CD4-positive, alpha-beta T cell treated with Interleukin-4 for 4 hours (primary cell): ENCODE measurements at places on chromosomes 16 and 17.
A peak's percentile ranks its signal among the peaks of the same experiment; 100 is the strongest.

DNA sequence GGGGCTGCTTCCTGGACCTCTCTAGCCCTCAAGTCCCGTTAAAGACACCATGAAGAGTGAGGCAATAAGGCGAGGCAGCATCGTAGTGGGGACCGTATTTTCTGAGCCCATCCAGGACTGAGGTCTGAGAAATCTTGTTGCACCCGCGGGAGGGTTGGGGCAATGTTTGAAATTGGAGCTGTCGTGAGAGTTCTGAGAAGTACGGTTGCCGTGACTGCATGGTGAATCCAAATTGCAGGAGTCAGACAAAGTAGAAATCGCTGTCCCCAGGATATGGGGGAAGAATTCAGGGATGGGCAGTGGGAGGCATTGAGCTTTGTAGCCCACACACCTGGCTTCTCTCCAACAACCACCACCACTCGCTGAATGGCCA is 42.0 kb upstream of the RPL38 start:
- DNase-seq, result no peak

GRCh38 chr17:9729034-9729650 is 62.2 kb downstream of the DHRS7C start:
- DNase-seq, result peak; percentile 36

- DNase-seq, result no peak
These were observed 85.8 kb upstream of the SEC14L1 start for GRCh38 chr17:77054936-77055335.

GRCh38 chr16:84616515-84616914 is 1.4 kb downstream of the COTL1 start:
- DNase-seq, result peak; percentile 42

DNA sequence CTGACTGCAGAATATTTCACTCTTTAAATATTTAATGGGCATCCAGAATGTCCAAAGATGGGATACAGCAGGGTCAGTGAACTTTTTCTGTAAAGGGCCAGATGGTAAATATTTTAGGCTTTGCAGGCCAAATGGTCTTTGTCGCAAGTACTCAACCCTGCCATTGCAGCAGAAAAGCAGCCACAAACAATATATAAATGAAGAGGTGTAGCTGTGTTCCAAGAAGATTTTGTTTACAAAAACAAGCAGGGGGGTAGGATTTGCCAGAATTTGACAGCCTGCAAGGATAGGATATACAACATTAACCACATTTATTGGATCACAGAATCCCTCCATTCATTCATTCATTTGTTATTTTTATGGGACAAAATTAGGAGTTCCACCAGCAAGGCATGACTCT is 435.0 kb upstream of the DYNLRB2 start:
- DNase-seq, result no peak

DNA sequence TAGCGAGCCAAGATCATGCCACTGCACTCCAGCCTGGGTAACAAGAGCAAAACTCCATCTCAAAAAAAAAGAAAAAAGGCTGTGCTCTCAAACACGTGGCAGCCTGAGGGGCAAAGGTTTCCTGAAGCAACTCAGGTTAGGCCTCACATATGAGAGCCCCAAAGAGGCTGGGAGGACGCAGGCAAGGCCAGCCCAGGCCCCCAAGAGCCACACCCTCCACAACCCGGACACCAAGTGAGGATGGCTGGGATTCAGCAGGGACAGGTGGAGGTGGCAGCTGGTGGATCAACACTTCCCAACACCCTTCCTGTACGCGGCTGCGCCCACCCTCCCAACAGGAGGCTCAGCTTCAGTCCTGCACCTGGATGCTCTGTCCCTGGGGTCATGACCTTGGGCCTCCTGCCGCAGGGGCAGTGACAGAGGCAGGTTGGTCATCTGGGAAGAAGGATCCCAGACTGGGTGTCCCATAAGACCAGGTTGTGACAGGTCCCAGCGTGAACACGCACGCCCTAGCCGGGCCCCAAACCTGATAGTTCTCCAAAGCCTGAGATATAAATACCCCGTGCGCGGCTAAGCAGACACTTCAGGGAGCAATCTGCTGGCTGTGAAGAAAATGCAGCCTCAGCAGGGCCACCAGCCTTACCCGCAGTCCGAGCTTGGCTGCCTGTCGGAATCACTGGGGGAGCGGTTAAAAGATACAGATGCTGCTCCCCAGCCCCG is 78.1 kb downstream of the TIMM22 start:
- no peak for DNase-seq

DNA sequence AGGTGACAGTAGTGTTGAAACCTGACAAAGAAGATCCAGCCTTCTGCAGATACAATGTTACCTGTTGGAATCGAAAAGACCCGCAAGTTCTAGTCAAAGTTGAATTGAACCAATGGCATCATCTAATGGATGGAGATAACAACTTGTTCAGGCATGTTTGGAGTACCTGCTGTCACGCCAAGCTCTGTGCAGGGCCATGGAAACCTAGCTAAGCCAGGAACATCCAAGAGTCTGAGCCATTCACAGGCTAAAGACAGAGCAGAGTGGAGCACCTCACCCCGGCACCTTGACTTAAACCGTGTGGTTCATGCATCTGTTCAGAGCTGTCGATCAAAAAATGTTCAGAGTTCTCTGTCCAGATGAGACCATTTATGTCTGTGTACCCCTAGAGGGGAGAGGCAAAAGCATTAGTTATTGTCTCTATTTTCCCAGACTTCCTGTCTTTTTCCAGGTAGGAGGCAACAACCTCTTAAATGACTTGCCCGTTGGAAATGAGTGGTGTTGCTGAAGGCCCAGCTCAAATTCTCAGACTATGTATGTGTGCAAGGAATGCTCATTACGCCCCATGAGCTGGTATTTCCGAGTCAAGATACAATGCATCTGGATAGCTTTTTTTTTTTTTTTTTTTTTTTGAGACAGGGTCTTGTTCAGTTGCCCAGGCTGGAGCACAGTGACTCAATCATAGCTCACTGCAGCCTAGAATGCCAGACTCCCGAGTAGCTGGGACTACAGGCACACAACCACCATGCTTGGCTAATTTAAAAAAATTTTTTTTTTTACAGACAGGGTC is 44.9 kb upstream of the XYLT1 start:
- no peak for DNase-seq

GRCh38 chr17:74512036-74512435 is 19.2 kb downstream of the CD300LB start:
- DNase-seq, result no peak

DNA sequence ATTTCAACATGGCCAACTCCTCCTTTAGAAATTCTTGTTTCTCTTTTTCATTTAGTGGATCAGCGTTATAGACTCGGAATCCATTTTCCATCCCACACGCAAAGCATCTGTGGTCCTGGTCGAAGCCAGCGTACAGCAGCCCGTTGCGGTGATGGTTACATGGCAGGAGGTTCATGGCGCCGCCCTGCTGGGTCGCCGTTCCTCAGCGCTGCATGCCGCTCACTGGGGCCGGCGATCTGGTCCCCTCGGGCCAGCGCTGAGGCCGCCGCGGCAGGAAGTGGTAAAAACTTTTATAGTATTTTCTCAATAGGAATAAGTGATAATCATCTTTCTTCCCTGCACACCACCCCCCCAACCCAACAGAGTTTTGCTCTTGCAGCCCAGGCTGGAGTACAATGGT is 29.9 kb upstream of the RHOT1 start:
- no peak for DNase-seq

GRCh38 chr16:86884390-86884650 is 306.0 kb downstream of the FOXL1 start:
- DNase-seq, result no peak

DNA sequence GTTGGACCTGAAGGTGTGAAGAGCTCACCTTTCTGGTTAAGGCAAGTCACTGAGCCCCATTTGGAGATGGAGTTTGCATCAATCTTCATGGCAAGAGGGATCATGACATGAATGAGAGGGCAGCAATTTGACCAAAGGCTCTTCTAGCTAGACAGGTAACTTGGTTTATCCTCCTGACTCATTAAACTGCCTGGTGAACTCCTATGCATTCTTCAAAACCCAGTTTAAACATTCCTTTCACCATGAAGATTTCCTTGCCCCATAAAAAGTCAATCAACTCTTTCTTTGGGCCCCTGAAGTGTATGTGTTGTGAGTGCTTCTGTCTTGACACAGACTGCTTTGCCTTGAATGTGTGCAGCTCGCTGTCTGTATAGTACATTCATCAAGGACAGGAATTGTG is 120.0 kb upstream of the FOXF1 start:
- no peak for DNase-seq

- DNase-seq, result no peak
These were observed 91.4 kb upstream of the FA2H start for GRCh38 chr16:74865922-74866598.

DNA sequence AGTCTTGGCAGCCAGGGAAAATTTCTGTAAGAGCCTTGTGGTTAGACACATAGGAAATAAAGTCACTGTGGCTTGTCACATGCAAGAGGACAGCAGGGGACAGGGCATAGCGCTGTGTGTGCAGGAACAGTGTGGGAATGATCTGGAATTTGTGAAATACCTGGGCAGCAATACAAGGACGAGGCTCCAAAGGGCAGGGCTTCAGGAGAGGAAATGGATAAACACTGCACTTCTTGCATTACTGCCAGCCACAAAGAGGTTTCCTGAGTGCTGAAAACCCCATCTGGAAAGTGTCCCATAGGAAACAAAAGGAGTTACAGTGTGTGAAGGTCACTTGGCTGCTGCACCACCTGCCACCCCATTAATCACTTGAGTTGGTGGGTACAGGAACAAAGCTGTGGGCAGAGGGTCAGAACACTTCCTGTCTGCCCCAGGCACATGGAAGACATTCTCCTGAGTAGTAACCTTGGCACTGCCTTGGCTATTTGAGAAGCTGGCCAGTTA is 12.1 kb upstream of the HP start:
- no peak for DNase-seq

- no peak for DNase-seq
These were observed 1.7 kb downstream of the MAP3K3 start for GRCh38 chr17:63623786-63624530.

DNA sequence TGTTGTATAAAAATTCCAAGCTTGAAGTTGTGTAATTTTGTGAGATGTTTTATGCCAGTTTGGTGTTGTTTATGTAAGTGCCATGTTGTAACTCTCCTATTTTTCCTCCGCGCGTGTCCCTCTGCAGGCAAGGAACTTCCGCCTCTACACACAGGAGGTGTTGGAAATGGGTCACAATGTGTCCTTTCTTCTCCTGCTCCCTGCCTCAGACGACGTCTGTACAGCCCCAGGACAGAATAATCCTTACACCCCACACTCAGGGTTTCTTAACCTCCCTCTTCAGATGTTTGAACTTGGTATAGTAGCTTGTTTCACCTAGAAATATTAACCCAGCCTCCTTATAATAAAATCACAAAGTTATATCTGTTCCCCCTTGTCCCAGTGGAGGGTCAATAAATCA is 111.3 kb upstream of the NOG start:
- DNase-seq, result no peak

DNA sequence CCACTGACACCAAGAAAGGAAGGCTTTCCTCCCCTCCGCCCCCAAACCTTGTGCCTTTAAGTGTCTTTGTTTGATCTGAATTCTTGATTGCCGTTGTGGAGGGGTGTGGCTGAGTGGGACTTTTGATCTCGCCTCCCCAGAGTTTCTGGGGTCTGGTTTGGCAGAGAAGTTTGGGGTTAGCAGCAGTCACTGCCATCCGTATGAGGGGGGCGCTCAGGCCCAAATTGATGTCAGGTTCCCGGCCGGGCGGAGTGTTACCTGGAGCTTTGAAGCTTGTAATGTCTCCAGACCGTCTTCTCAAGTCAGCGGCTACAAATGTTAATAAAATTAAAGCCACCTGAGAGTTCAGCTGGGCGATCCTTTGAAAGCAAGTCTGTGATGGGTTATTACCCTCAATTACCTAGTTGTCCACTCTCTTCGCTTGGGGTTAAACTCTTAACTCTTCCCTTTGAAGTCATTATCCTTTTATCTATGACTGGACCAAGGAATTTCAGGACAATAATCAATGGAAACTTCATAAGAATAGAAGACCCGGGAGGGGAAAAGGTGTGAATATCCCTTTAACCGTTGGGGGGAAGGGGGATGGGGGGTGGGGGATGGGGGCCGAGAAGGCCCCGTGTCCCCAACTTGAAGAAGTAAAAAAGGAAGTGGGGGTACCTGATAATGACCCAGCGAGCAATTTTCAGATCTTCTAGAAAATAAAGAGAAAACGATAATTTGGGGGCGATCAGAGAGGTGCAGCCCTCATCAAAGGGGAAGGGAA is 31.8 kb upstream of the AXIN2 start:
- no peak for DNase-seq

- DNase-seq, result no peak
These were observed 18.1 kb upstream of the ICAM2 start for GRCh38 chr17:64038331-64039105.

DNA sequence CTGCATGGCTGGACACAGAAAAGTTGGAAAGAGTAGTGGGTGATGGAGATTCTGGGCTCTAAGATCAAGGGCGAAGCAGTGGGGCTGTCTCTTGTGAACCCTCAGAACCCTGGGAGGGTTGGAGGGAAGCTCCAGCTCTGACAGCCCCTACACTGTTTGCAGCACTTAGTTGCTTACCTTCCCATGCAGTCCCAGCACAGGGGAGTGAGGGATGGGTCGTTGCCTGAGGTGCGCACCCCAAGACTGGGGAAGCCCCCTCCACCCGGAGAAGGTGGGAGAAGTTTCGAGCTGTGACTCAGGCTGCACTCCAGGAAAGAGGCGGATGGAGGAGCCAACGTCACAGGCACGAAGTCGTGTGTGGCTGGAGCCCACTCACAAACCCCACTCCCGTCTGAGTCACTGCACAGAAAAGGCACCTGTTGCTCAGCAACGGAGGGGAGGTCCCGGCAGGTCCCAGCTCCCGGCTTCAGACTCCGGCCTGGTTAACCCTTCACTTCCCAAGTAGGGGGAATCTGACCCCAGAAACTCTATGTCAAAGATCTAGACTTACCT is 60.1 kb downstream of the AIPL1 start:
- DNase-seq, result no peak

- DNase-seq, result no peak
These were observed 73.1 kb downstream of the USP32 start for GRCh38 chr17:60318830-60319229.

DNA sequence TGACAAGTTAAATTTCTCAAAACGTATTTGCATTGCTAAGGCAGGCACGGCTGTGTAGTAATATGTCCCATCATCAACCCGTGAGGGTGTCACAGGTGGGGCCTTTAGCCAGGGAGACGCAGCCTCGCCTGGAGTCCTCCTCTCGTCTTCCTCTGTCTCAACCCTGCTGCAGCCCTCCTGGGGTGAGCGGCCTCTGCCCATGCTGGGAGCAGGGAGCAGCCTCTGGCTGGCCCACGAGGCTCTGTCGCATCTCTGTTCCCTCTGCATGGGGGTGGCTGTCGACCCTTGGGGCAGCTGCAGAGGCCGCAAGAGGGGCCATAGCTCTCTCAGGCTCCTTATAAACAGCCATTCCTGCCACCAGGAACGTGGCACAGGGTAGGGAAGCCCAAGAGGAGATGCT is 806 bp upstream of the SMIM5 start:
- no peak for DNase-seq

DNA sequence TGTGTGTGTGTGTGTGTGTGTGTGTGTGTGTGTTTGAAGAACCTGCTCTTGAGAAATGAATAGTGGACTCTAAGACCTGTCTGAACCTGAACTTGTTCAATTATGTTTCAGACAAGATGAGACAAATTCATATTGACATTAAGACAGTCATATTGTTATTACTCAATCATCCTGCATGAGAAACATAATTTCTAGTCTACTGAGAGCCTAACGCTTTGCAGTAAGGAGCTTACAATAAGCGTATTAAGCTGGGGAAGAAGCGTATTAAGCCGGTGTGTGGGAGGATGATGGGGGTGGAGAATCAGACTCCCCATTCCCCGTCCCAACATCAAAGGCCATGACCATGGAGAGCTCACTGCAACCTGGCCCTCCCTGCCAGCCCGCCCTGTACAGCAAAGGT is 22.4 kb upstream of the MNT start:
- no peak for DNase-seq
